ENCODE measurements at places on chromosomes 12 and 14. TPM values are rescaled to one million over a fixed set of nuclear protein-coding genes. Genes with fewer than 3 reads are reported as not detected.

NEK9 gene
- 52.1 TPM for total RNA-seq

NEMP1 gene
- total RNA-seq = 13.3 TPM

KCNJ8 gene
- total RNA-seq = 34.1 TPM

SLCO1A2 gene
- total RNA-seq = not detected

DNA sequence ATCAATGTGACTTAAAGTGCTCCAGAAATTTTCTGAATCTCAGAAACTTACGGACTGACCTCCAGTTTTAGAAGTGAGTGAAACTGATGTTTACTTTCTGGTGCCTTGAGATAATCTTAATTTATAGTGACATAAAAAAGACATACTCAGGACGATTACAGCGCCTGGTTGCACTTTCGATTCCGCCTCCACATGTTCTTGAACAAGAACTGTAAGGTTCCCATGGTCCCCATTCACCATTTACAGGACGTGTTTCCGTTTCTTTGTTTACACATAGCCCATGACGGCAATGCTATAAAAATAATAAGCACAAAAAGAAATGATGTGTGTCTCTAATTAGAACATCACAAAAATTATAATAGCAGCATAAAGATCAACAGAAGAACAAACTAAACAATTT is 98.2 kb downstream of the ADAMTS20 start:
- no peak for DNase-seq

- peak; percentile 40 for DNase-seq
These were observed 67.4 kb downstream of the LGMN start for GRCh38 chr14:92680781-92681650.

GRCh38 chr12:96431067-96431466 is 30.8 kb upstream of the CDK17 start:
- no peak for DNase-seq

DNA sequence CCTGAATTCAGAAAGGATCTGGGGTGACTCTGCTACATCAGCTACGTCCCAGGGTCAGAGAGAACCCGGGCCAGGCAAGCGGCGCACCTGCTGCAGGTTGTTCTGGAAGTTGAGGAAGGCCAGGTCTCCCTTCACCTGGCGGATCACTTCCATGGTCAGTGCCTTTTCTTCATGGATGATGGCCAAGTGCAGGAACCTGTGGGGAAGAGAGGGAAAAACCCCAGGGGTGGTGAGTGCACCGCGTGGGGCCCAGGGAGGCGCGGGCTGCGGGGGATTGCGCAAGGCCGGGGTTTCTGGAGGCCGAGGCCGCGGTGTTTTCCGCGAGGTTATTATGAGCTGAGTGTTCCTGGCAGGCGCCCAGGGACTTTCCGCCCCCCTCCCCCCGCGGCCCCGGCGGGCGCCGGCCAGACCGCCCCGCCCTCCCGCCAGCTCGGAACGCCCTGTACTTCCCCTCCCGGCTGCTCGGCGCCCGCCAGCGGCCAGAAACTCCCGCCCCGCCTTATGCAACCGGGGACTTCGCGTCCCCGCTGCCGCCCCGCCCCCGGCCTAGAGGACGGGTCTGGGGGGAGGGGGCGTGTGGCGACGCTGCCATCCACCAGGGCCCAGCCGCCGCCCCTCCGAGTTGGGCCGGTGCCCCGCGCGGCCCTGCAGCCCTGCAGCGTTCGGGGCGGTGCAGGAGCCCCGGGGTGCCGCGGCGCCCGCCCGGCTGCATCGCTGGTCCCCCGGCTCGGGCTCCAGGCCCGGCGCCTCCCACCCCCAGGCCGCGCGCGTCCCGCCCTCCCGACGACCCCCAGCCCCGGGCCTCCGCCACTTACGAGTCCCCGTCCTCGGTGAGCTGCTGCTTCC is 723 bp downstream of the NFKBIA start:
- peak; percentile 98 for DNase-seq

DNA sequence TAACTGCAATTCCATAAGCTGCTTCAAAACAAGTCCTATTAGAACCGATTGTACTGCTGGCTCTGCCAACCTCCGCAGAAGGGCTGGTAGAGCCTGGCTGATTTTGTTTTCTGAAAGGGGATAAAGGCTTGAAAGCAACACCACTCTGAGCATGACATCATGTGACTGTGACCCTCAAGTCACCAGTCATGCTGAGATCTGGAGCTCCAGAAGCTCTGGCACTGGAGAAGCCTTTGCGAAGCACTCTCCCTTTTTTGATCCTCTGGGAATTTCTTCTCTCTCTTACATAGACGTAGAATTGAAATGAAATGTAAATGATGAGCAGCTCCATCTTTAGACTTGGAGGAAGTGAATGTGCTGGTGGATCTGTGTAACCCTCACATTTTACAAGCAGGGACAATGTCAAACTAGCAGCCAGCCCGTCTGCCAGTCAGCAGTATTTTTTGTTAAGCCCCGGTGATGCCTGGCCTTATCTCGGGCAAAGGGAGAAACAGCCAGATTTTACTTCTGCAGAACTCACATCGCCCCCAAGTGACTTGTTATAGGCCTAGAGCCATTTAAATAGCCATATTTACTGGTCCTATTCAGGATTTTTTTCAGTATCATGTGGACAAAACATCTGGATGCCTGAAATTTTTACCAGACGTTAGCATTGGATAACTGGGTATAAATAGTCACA is 112.1 kb upstream of the NPAS3 start:
- no peak for DNase-seq

GRCh38 chr14:99601361-99601831 is 2.6 kb downstream of the CCDC85C start:
- no peak for DNase-seq

- no peak for DNase-seq
These were observed 200.6 kb upstream of the STXBP6 start for GRCh38 chr14:25250516-25250915.
